Stimulated activated CD4-positive, alpha-beta T cell treated with anti-CD3 and anti-CD28 coated beads, Interleukin-12 subunit alpha, Interleukin-12 subunit beta, amount 100 ng/mL, for 24 hours (primary cell): ENCODE measurements at places on chromosomes 2 and 18.
A peak's percentile ranks its signal among the peaks of the same experiment; 100 is the strongest.

- no peak for DNase-seq
Observed at GRCh38 chr2:188364033-188364630, 72.5 kb downstream of the GULP1 start.

GRCh38 chr2:193520709-193521458, 1326.2 kb upstream of the TMEFF2 start:
- DNase-seq = no peak

- no peak for DNase-seq
Observed at GRCh38 chr18:49335677-49336076, 124.8 kb downstream of the DYM start.

DNA sequence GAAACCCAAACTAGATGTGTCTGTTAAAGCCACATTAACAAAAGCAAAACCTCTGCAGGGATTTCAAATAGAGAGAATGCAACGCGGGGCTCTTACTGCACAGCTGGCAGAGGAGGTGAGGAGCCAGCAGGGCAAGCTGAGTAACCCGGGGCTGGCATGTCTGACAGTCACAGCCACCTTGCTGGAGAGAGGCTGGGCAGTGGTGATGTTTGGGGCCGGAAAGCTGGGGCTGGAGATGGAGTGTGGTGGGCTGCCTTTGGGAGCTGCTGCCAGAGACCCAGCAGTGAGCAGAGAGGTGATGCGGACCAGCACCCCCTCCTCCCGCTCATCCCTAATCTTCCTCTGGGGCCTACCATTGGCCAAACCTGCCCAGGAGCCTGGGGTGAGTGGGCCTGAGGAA, 204.5 kb upstream of the ARL4C start:
- no peak for DNase-seq

- no peak for DNase-seq
Observed at GRCh38 chr2:71484354-71484753, 31.0 kb downstream of the DYSF start.

- no peak for DNase-seq
Observed at GRCh38 chr2:75614162-75614651, 32.4 kb upstream of the MRPL19 start.

- no peak for DNase-seq
Observed at GRCh38 chr2:61700464-61700863, 153.4 kb downstream of the FAM161A start.

- no peak for DNase-seq
Observed at GRCh38 chr2:86074256-86074655, 31.4 kb downstream of the POLR1A start.

- DNase-seq = no peak
Observed at GRCh38 chr18:13445241-13445897, 226.8 kb downstream of the LDLRAD4 start.

DNA sequence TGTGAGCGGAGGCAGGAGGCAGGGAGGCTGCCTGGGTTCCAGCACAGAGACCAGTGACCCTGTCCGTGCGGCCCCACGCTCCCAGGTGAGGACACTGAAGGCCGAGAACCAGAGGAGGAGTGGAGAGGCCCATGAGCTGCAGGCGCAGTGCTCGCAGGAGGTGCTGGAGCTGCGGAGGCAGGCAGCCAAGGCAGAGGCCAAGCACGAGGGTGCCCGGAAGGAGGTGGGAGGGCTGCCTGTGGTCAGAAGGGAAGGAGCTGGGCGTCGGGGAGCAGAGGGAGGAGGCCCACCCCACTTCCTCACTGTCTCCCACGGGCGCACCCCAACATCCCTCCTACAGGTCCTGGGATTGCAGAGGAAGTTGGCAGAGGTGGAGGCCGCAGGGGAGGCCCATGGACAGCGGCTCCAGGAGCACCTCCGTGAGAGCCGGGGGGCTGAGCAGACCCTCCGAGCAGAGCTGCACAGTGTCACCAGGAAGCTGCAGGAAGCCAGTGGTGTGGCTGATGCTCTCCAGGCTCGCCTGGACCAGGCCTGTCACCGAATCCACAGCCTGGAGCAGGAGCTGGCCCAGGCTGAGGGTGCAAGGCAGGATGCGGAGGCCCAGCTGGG, 33.0 kb upstream of the SNED1 start:
- DNase-seq = no peak

DNA sequence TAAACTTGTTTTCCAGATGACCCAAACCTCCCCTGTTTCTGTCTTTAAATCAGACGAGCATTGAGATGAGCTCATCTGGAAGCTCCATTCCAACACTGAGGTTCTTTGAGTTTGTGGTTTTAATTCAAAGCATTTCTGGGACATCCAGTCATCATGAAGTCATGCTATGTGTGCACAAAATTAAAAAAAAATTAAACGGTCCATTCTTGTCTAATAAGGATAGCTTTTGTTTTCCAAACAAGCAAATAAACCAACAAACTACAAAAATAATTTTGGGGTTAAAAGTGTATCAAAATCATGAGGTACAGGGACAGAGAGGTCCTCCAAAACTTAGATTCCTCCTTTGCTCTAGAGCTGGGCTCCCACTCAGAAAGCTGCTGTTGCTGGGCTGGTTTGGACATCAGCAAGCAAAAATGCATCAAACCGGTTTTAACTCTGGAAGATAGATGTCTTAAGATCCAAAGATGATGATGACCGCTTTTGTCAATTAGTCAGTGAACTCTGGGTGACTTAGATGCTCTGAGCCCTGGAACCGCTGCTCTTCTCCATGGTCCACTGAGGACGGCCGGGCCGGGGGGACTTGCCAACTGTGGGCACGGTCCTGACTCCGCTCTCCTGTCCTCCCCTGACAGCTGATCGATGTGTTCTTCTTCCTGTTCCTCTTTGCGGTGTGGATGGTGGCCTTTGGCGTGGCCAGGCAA, 65.4 kb downstream of the TRPM8 start:
- DNase-seq = no peak

DNA sequence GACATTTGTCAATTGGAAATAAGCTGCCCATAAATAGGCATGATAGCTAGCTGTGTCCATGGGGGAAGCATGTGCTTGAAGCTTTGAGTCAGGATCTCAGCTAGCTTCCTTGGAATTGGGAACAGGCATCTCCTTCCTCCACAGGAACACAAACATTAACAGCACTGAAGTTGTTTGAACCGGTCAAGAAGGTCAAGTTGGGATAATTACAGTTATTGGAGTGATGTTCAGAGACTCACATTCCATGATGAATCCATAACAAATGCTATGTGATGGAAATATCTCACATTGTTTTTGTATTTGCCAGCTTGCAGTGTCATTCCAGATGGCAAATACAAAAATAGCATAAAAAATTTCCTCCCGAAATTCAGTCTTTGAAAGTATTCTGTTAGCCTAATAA, 347.6 kb upstream of the SMIM21 start:
- no peak for DNase-seq

- no peak for DNase-seq
Observed at GRCh38 chr2:11996618-11997017, 250.2 kb downstream of the LPIN1 start.

GRCh38 chr2:10613263-10613662, 76.5 kb downstream of the NOL10 start:
- DNase-seq = no peak

DNA sequence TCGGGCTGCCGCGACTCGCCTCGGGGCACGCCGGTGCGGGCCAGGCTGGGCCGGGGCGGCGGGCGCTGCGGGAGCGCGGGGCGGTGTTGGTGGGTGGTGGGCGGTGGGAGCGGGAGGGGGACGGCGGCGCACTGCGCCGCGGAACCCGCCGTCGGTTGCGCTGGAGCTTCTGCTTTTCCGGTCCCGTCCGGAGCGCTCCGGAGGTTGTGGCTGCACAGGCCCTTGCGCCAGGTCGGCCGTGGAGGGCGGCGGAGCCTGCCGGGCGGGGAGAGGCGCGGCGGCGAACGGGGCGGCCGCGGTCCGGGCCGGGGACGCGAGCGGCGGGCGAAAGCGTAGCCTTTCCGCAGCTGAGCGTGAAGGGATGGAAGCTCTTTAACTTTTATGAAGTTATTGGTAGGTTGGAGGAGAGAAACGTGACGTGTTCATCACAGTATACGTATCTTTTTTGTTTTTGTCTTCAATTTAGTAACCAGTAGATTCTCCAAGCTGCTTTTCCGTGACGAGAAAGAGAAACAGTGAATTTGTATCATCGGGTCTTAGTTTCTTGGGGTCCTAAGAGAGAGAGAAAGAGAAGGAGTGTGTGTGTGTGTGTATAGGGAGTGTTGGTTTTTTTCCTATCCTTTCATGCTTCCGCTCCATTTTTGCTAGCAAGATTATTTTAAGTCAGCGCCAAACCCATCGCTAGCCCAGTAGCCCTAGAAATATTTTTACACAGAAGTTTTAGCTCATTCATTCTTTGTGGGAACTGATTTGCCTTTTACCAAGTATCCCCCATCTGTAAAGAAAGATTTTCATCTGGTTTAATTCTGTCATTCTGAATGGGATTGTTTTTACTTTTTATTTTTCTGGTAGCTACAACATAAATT, 535 bp downstream of the ATG4B start:
- DNase-seq = peak; percentile 28

DNA sequence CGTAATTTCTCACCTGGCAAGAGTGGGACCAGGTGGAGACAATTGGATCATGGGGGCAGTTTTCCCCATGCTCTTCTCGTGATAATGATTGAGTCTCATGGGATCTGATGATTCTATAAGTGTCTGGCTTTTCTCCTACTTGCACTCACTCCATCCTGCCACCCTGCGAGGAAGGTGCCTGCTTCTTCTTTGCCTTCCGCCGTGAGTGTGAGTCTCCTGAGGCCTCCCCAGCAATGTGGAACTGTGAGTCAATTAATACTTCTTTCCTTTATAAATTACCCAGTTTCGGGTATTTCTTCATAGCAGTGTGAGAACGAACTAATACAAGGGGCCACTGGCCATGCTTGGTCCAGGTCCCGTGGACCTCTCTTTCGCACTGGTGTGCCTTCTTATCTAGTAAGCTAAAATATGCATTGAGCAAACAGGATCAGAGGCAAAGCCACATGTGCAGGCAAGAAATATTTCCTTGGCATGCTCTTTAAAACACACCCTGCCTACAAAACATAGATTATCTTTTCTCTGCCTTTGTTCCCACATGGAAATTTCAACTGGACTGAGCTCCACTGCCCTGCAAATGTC, 821.1 kb downstream of the TRIB2 start:
- DNase-seq = no peak

DNA sequence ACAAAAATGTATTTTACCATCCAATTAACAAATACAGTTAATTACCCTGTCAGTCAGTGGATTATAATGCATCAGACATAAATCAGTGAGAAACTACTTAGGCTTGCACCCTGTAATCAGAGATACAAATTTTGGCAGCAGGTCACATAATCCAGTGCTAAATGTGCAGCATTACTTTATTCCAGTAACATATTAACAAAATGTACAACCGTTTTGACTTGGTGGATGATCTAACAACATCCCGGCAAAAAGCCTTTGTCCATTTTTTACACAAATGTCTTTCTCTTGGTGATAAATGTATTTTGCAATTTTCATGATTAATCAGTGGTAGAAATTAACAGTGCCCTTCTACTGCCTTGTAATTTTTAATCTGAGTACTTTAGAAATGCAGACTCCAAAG, 162.8 kb downstream of the LRP1B start:
- DNase-seq = no peak

GRCh38 chr2:59150217-59150849, 909.2 kb upstream of the FANCL start:
- DNase-seq = no peak

DNA sequence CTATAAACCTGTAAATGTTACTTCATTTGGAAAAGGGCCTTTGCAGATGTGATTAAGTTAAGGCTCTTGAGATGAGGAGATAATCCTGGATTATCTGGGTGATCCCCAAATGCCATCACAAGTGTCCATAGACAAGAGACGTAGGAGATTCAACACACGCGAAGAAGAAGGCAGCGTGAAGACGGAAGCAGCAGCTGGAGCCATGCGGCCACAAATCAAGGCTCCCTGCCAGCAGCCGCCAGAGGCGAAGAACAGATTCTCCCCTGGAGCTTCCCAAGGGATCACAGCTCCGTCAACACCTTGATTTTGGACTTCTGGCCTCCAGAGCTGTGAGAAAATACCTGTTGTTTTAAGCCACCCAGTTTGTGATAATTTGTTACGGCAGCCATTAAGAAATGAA, 11.0 kb upstream of the VAPA start:
- DNase-seq = no peak

DNA sequence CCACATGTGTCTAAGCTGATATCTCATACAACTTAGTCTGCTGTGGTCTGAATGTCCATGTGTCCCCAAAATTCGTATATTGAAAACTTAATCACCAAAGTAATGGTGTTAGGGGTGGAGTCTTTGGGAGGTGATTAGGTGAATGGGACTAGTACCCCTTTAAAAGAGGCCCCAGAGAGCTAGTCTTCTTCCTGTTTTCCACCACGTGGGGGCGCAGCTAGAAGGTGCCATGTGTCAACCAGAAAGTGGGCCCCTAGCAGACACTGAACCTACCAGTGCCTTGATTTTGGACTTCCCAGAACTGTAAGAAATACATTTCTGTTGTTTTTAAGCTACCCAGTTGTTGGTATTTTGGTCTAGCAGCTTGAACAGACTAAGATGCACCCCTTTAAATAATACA, 86.6 kb downstream of the ASB1 start:
- DNase-seq = no peak

GRCh38 chr2:24768601-24769000, 24.6 kb downstream of the PTRHD1 start:
- DNase-seq = no peak

GRCh38 chr2:27209621-27210401, 2.0 kb upstream of the ATRAID start:
- no peak for DNase-seq

- no peak for DNase-seq
Observed at GRCh38 chr2:149630445-149630844, 42.9 kb upstream of the MMADHC start.

DNA sequence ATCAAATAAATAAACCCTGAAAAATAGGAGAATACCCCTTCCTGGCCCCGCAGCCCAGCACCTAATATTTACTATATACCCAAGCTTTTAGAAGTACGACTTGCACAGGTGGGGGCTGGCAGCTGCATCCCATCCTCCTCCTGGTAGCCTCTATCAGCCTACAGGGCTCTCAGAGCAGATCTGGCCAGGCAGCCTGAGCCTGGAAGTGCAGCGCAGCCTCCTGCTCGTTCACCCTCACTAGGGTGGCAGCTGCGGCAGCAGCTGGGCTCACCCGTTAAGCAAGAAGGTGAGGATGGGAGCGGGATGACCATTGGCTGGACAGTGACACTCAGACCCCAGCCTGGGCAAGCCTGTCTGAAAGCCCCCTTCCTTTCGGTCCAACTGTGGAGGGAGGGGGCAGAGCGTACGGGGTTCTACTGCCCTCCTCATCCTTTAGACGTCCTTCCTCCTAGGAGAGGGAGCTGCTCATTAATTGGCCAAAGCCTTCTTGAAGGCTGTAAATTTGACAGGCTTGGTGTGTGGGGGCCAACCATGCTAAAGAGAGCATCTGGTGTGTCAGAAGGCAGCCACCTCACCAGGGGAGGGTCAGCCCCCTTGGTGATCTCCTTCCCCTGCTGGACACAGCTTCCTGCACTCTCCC, 23.3 kb downstream of the MPHOSPH10 start:
- no peak for DNase-seq

- DNase-seq = no peak
Observed at GRCh38 chr2:75186821-75187220, 12.5 kb downstream of the TACR1 start.

- no peak for DNase-seq
Observed at GRCh38 chr18:33532978-33533377, 45.0 kb upstream of the ASXL3 start.

GRCh38 chr2:217301142-217301925, 441.5 kb upstream of the TNP1 start:
- no peak for DNase-seq
